Astrocyte (in vitro differentiated cells and primary cell): ENCODE measurements at places on chromosomes 5 and 9.

- H3K4me3 ChIP-seq: no peak overlapping the region
- H3K27me3 ChIP-seq: no peaks in the 10 kb centered on the region
- DNase-seq: no peak
These were observed 1026.1 kb upstream of the DMAC1 start for GRCh38 chr9:8825585-8826147.

DNA sequence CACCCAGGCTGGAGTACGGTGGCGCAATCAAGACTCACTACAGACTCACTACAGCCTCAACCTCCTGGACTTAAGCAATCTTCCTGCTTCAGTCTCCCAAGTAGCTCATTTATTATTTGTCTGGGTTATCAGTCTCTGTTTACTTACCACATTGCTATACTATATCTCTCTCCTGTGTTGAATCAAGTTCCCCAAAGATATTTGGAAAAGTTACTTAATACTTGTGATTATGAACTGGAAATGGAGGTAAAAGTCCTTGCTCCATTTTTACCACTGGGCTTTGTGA is 55.6 kb downstream of the ANGPTL2 start:
- no peak overlapping the region for H3K4me3 ChIP-seq
- no peaks in the 10 kb centered on the region for H3K4me1 ChIP-seq
- DNase-seq: peak; percentile 35
- no peaks in the 10 kb centered on the region for H3K27me3 ChIP-seq
- H3K36me3 ChIP-seq: no peaks in the 10 kb centered on the region

DNA sequence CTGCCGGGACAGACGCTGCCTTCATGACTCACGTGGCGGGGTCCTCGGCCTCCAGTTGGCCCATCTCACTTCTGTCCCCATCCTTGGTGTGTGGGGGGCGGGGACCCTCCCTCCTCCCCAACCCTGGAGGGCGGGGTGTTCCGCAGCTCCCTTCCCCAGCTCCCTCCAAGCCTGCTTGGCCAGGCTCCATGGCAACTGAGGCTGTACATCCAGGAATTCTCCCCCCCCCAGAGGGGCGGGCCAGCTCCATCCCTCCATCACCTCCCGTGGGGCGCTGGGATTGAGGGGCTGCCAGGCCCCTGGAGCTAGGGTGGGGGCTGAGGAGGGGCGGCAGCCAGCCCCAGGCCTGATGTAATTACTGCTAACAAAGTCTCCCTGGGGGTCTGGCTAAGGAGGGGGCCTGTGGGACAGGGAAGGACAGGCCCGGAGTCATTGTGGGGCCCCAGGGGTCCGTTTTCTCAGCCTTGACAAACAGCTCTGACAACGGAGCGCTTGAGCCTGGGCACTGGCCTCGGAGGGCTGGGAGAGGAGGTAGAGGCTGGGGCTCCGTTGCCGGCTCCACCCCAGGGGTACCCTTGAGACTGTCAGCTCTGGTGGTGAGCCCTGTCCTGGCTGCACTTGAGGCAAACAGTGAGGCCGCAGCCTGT is 8.0 kb downstream of the DIPK1B start:
- H3K36me3 ChIP-seq: peaks cover 12% of the 10 kb centered on the region
- no peak overlapping the region for H3K27ac ChIP-seq
- no peak overlapping the region for H3K4me3 ChIP-seq
- DNase-seq: no peak
- H3K4me1 ChIP-seq: peaks cover 21% of the 10 kb centered on the region
- no peaks in the 10 kb centered on the region for H3K27me3 ChIP-seq

DNA sequence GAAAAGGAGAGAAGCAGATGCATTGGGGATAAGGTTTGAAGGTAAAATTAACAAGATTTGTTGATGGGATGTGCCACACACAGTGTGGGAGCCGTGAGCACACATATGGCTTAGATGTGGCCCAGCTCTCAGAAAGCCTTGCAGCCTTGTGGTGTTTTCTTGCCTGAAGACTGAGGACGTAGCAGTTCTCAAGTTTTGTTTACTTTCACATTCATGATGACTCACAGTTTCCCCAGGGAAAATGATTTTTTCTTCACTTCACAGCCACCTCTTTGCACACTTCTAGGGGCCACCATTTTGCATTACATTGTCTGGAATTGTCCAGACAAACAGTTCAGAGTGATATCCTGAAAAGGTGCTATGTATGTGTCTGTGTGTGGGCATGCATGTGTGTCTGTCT is 126.2 kb downstream of the BASP1 start:
- no peaks in the 10 kb centered on the region for H3K4me1 ChIP-seq
- no peak overlapping the region for H3K27ac ChIP-seq
- no peaks in the 10 kb centered on the region for H3K36me3 ChIP-seq
- no peak overlapping the region for H3K4me3 ChIP-seq
- DNase-seq: peak; percentile 84
- H3K27me3 ChIP-seq: no peaks in the 10 kb centered on the region

GRCh38 chr5:118791926-118792734 is 196.2 kb downstream of the DTWD2 start:
- no peaks in the 10 kb centered on the region for H3K27me3 ChIP-seq
- no peaks in the 10 kb centered on the region for H3K36me3 ChIP-seq
- H3K4me3 ChIP-seq: peak overlapping the region; percentile 32
- DNase-seq: peak; percentile 64
- H3K4me1 ChIP-seq: no peaks in the 10 kb centered on the region
- H3K27ac ChIP-seq: no peak overlapping the region

- no peak overlapping the region for H3K4me3 ChIP-seq
- DNase-seq: peak; percentile 56
- H3K36me3 ChIP-seq: no peaks in the 10 kb centered on the region
- peaks cover 3% of the 10 kb centered on the region for H3K27me3 ChIP-seq
- peaks cover 6% of the 10 kb centered on the region for H3K4me1 ChIP-seq
These were observed 151.0 kb downstream of the GADD45G start for GRCh38 chr9:89755821-89756220.

- H3K27me3 ChIP-seq: peaks cover 28% of the 10 kb centered on the region
- no peak for DNase-seq
- peak overlapping the region; percentile 60 for H3K4me3 ChIP-seq
- no peak overlapping the region for H3K27ac ChIP-seq
These were observed 1.1 kb downstream of the VLDLR start for GRCh38 chr9:2622461-2623287.

DNA sequence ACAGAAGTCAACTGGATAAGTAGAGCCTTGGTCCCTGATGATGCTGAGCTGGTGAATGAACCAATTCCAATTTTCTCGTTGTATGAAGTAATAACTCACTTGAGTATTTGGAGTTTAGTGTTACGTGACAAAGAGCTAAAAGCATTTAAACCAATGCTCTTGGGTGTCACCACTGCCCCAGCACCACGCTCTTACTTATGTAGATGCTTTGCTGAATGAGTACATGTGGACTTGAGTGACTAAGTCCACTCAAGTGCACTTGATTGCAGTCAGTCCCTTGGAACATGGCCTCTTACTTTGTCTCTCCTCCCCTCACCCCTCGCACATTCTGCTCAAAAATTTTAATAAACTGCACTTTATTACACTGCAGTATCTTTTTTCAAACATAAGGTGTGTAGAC is 184.0 kb downstream of the MAN2A1 start:
- H3K27me3 ChIP-seq: no peaks in the 10 kb centered on the region
- no peak overlapping the region for H3K4me3 ChIP-seq
- DNase-seq: peak; percentile 70
- H3K4me1 ChIP-seq: peaks cover 23% of the 10 kb centered on the region
- H3K36me3 ChIP-seq: no peaks in the 10 kb centered on the region
- H3K27ac ChIP-seq: no peak overlapping the region

GRCh38 chr9:111152614-111153406 is 114.5 kb upstream of the LPAR1 start:
- H3K27ac ChIP-seq: no peak overlapping the region
- no peaks in the 10 kb centered on the region for H3K4me1 ChIP-seq
- no peaks in the 10 kb centered on the region for H3K36me3 ChIP-seq
- H3K27me3 ChIP-seq: no peaks in the 10 kb centered on the region
- no peak for DNase-seq

- no peak overlapping the region for H3K27ac ChIP-seq
- H3K4me3 ChIP-seq: no peak overlapping the region
- no peaks in the 10 kb centered on the region for H3K36me3 ChIP-seq
- DNase-seq: no peak
- peaks cover 8% of the 10 kb centered on the region for H3K4me1 ChIP-seq
These were observed 15.7 kb downstream of the TPPP start for GRCh38 chr5:677131-678101.

DNA sequence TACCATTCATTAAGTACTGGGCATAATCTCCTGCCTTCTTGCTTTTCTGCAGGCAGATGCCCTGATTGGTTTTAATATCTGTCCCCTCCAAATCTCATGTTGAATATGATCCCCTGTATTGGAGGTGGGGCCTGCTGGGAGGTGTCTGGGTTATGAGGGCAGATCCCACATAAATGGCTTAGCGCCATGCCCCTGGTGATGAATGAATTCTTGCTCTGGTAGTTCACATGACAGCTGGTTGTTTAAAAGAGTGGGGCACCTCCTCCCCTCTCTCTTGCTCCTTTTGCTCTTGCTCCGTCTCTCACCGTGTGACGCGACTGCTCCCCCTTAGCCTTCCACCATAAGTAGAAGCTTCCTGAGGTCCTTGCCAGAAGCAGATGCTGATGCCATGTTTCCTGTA is 564.0 kb upstream of the BRINP1 start:
- no peak overlapping the region for H3K27ac ChIP-seq
- H3K4me3 ChIP-seq: no peak overlapping the region
- DNase-seq: no peak
- no peaks in the 10 kb centered on the region for H3K27me3 ChIP-seq

- H3K4me3 ChIP-seq: peak within 1 kb of the TSS; percentile 49
- no peaks in the 10 kb centered on the region for H3K4me1 ChIP-seq
- no peaks in the 10 kb centered on the region for H3K27me3 ChIP-seq
These were observed at the start of gene PCDHGA12 for GRCh38 chr5:141430332-141431113. PCDHGA12 (plus strand) TSS chr5:141430507; CDS start chr5:141430760, 253 bp downstream.

GRCh38 chr9:71734950-71735349 is 33.4 kb downstream of the CEMIP2 start:
- no peak overlapping the region for H3K27ac ChIP-seq
- H3K36me3 ChIP-seq: peaks cover 17% of the 10 kb centered on the region
- peak; percentile 29 for DNase-seq
- no peaks in the 10 kb centered on the region for H3K4me1 ChIP-seq
- H3K4me3 ChIP-seq: no peak overlapping the region
- no peaks in the 10 kb centered on the region for H3K27me3 ChIP-seq

GRCh38 chr9:129023036-129023907 is 4.9 kb downstream of the SH3GLB2 start:
- H3K27me3 ChIP-seq: no peaks in the 10 kb centered on the region
- H3K4me1 ChIP-seq: peaks cover 22% of the 10 kb centered on the region
- H3K36me3 ChIP-seq: no peaks in the 10 kb centered on the region
- no peak overlapping the region for H3K4me3 ChIP-seq

- peaks cover 3% of the 10 kb centered on the region for H3K36me3 ChIP-seq
- H3K27ac ChIP-seq: peak overlapping the region; percentile 90
- DNase-seq: no peak
- no peaks in the 10 kb centered on the region for H3K27me3 ChIP-seq
These were observed 272 bp downstream of the ANAPC2 start for GRCh38 chr9:137188086-137188489.

DNA sequence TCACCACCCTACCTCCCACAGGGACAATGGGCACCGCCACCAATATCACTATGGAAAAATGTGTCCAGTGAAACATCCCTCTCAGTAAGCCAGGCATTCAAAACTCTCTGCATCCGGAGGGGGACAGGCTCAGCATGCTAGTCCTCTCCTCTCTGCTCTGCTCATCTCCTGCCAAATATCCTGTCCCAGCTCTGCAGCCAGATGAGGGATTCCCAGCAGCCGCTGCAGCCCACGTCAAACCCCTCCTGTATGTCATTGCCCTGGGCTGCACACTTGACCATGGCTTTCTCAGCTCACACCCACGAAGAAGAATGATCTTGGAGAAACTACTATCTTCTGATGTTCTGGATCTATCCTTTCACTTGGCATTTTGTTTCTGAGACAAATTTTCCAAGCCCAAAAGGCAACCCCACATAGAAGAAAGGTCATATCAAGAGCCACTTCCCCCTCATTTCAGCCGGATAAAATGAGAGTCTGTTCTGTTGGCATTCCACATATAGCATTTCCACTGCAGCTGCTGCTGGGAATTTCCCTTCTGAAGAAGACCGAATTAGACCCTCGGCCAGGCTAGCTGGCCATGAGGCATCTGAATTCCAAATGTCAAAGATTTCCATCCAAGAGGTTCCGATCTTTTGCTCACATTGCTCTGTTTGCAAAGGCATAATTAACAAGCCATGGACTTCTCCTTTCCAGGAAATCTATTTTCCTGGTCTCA is 338.0 kb downstream of the ACTL7B start:
- no peak overlapping the region for H3K4me3 ChIP-seq
- H3K27me3 ChIP-seq: no peaks in the 10 kb centered on the region
- DNase-seq: no peak
- peaks cover 7% of the 10 kb centered on the region for H3K4me1 ChIP-seq
- no peak overlapping the region for H3K27ac ChIP-seq

GRCh38 chr5:134240421-134240962 is 14.6 kb upstream of the PPP2CA start:
- H3K36me3 ChIP-seq: no peaks in the 10 kb centered on the region
- H3K4me1 ChIP-seq: peaks cover 26% of the 10 kb centered on the region
- H3K4me3 ChIP-seq: no peak overlapping the region
- H3K27ac ChIP-seq: peak overlapping the region; percentile 40

DNA sequence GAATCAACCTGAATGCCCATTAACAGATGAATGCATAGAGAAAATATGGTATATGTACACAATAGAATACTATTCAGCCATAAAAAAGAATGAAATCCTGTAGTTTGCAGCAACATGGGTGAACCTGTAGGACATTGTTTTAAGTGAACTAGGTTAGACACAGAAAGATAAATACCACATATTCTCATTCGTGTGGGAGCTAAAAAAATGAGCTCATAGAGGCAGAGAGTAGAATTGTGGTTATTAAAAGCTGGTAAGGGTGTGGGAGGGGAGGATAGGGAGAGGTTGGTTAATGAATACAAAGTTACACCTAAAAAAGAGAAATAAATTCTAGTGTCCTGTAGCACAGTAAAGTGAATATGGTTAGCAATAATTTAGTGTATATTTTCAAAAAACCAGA is 23.5 kb downstream of the PTTG1 start:
- H3K4me3 ChIP-seq: no peak overlapping the region
- H3K4me1 ChIP-seq: no peaks in the 10 kb centered on the region
- H3K27me3 ChIP-seq: no peaks in the 10 kb centered on the region
- no peak overlapping the region for H3K27ac ChIP-seq

- no peak overlapping the region for H3K4me3 ChIP-seq
- no peaks in the 10 kb centered on the region for H3K27me3 ChIP-seq
- H3K36me3 ChIP-seq: no peaks in the 10 kb centered on the region
- no peaks in the 10 kb centered on the region for H3K4me1 ChIP-seq
- no peak for DNase-seq
- H3K27ac ChIP-seq: no peak overlapping the region
These were observed 368.0 kb upstream of the WWC1 start for GRCh38 chr5:167923396-167923795.

DNA sequence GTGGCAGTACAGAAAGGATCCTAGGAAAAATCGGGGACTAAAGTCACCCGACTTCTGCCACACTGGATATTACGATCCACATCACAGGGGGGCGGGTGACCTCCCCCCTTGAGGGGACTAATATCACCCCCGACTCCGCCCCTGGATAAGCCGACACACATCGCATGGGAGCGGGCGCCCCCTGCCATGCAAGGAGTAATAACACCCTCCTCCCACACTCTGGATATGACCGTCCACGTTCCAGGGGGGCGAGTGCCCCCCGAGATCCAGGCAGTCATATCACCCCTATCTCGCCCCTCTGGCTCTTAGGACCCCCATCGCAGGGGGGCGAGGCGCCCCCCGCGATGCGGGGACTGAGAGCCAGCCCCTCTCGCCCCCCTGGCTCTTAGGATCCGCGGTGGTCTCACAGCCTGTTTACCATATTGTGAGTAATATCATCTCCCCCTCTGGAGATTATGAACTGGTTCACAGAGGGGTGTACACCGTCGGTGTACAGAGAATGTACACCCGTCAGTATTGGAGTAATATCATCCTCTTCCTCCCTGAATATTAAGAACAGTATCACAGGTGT is 423.0 kb downstream of the DIRAS2 start:
- H3K4me3 ChIP-seq: no peak overlapping the region
- no peaks in the 10 kb centered on the region for H3K4me1 ChIP-seq
- no peaks in the 10 kb centered on the region for H3K27me3 ChIP-seq
- H3K27ac ChIP-seq: no peak overlapping the region
- no peaks in the 10 kb centered on the region for H3K36me3 ChIP-seq
